ENCODE measurements at places on chromosomes 1 and 21.

GRCh38 chr1:210677533-210677932 lies 348.8 kb downstream of the HHAT start:
- DNase-seq = no peak

- no peak for DNase-seq
These were observed 888 bp upstream of the COL18A1 start for GRCh38 chr21:45403825-45404729.

GRCh38 chr1:220012259-220012658 lies 34.0 kb downstream of the EPRS1 start:
- no peak for DNase-seq

DNA sequence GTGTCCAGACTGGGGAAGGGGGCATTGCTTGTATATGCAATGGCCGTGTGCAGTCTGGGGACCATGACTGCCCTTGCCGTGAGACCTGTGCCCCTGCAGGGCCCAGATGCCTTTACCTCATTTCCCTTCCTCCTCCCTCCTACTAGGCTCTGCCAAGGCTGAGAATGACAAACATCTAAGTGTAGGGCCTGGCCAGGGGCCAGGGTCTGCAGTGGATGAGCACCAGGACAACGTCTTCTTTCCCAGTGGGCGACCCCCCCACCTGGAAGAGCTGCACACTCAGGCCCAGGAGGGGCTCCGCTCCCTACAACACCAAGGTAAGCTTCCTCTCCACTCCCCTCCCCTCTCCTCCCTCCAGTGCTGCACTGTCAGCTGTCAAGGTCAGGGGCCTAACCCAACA lies 49.5 kb downstream of the YARS1 start:
- DNase-seq = no peak

DNA sequence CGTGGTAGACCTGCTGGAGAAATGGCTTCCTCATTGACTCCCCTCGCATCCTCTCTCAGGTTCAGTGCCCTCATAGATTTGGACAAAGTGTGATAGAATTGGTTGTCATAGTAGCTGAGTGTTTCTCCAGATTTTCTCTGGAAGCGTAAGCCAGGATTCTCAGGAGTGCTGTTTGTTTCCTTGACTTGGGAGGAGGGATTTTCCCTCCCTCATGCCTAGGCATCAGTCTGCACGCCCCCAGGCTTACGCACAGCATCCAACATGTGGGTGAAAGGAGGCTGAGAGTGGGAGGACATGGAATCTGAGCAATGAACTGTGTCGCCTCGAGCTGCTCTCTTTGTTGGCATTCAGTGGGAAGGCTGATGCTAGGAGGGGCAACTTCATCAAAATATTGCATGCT lies 503.5 kb downstream of the LTN1 start:
- DNase-seq = no peak

- no peak for DNase-seq
These were observed 4.5 kb downstream of the SYT6 start for GRCh38 chr1:114149211-114149610.

- no peak for DNase-seq
These were observed 7.6 kb downstream of the CHD5 start for GRCh38 chr1:6172549-6172948.
